NCI-H1092 (cell line): ENCODE measurements at places on chromosomes 3 and 15.

DNA sequence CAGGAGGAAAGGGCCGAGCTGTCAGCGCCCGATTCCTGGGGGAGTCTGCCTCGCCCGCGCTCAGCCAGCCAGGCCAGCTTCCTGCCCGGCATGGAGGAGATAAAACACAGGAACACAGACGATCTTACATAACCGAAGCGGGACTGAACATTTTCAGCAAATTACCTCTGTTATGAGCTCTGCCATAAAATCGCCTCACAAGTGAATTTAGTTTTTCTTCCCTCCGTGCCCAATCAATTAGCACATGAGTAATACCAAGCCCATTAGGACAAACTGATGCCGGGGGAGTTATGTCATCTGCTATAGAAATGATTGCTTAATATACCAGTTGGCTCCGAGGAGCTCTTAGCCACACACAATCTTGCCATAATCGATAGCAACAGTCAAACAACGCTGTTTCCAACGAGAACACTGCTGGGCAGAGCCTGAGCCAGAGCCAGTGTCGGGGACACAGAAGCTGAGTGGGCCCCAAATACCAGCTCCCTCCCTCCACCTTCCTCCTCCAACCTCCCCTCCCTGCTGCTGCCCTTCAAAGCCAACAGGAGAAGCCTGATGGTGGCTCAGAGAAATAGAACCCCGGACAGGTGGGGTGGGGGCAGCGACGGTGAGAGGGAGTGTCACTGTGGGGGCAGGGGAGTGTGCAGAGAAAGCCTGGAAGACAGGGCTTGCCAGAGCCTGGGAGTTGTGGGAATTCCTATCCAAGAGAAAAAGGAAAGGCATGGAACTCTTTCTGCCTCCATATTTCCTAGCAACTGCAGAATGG is 279.4 kb upstream of the TLE3 start:
- peak; percentile 33 for DNase-seq

DNA sequence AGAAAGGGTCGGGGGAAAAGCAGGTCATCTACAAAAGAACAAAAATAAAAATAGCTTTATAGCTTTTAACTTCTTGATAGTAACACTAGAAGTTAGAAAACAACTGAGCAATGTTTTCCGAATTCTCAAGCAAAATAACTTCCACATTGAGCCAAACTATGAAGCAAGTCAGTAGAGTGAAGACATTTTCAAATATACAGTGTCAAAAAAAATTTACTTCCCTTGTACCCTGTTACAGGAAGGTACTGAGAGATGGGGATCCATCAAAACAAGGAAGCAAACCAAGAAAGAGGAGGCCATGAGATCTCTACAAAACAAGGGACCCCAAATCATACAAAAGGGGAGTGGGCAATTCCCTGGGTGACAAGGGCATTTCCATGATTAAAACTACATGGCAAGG is 26.6 kb upstream of the STIMATE start:
- no peak for DNase-seq

DNA sequence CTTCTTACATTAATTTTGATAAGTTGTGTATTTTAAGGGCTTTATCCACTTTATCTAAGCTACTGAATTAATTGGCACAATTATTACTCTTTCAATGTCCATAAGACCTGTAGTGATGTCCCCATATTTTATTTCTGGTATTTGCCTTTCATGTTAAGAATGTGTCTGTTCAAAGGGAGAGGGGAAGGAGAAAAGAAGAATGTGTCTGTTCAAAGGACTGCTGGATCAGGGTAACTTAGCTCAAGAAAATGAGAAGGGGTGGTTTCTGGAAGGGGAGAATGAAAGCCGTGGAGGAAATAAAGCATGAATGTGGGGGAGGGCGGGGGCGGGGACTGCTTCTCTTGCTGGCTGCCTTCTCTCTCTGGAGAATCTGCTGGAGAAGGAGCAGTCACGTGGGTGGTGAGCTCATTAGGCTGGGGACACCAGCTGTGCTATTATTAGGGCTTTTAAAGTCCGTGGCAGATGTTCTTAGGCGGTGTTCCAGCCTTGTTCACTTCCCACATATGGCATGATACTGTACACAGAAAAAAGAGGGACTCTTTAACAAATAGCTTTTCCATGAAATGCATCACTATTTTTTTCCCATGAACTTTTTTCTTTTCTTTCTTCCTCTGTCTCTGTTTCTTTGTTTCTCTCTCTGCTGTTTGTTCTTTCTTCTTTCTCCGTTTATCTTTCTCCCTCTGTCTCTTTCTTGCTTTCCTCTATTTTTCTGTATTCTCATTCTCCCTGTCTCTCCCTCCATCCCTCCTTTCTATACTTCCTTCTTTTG is 63.7 kb upstream of the ULK4 start:
- DNase-seq: peak; percentile 71

GRCh38 chr3:62631488-62631887 is 243.7 kb downstream of the CADPS start:
- no peak for DNase-seq

GRCh38 chr3:99767291-99767690 is 50.4 kb upstream of the CMSS1 start:
- DNase-seq: no peak

DNA sequence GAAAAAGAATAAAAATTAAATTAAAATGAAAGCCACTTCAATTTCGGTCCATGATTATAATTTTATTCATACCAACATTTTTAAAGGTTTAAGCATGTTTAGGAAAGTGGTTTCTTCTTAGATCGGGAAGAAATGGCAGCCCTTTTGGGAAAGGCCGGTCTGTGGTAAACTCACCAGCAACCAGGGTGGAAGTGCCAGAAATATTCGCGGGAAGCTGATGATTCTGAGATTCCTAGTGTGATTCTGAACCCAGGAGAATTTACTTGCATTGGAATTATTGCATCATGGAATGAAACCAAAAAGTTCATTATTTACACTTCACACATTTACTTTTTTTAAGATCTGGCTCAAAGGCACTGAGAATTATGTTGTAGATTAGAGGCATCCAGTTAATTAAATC is 97.2 kb upstream of the CCNL1 start:
- no peak for DNase-seq

- DNase-seq: no peak
Observed at GRCh38 chr3:49388289-49388820, 23.4 kb downstream of the RHOA start.

DNA sequence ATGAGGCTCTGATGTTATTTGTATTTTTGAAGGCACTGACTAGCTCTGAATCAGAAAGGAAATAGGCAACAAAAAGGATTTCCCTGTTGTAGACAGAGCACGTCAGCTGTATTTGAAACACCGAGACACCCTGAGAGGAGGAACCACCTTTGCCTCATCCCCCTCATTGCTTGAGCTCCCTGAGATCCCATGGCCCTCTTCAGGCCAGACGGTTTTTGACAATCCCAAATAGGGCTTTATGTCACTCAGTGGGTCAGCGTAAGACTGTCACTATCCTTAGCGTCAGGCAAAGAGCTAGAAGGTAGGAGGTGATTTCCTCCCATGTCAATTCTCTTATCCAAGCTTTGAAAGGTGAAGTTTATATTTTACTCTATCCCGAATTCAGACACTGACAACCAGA is 254.3 kb downstream of the ZNF621 start:
- DNase-seq: no peak

DNA sequence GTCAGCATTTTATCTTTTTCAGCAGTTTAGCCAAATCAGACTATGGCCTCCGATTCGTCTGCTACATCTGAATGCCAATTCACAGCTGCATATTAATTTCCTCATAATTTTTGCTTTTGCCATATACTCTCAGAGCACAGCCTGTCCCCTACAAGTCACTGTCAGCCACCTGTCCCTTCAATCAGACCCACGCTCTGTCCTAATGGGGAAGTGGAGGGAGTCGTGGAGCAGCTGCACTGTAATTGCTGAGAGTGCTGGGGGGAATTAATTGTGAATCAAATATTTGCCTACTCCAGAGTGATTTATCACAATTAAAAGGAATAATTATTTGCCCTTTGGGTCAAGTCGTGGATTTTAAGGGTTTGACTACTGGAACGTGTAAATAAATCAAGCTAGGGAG is 75.5 kb downstream of the EBLN2 start:
- DNase-seq: no peak

DNA sequence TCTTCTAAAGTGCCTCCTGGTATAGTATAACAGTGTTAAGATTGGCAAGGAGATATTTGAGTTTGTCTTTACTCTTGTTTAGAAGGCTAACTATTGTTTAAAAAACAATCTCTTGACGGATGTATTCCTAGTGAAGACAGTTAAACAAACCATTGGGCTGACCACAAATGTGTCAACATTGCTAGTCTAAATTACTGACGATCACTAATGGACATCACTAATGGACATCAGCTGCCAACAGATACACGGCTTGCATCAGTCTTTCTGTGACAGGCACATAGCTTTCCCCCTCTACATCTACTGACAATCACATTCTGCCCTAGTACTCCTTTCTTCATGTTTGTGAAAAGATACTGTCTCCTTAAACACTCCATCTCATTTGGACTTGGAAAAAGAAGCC is 57.1 kb upstream of the ETV5 start:
- DNase-seq: no peak

DNA sequence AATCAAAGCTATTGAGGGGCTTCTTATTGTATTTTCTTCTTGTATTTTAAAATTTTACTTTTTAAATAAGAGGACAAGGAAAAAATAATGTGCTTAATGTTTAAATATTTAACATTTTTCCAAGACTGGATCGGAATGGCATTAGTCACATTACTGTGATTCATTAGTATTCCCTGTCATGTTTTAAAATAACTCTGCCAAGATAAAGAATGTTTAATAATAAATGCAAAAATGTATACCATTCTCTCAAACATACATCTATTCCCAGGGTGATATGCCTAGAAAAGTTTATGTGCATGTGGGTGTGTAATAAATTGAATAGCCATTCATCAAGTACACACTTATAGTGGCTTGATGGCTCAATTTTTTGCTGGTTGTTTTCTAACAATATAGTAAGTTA is 936.1 kb downstream of the PLOD2 start:
- DNase-seq: no peak

DNA sequence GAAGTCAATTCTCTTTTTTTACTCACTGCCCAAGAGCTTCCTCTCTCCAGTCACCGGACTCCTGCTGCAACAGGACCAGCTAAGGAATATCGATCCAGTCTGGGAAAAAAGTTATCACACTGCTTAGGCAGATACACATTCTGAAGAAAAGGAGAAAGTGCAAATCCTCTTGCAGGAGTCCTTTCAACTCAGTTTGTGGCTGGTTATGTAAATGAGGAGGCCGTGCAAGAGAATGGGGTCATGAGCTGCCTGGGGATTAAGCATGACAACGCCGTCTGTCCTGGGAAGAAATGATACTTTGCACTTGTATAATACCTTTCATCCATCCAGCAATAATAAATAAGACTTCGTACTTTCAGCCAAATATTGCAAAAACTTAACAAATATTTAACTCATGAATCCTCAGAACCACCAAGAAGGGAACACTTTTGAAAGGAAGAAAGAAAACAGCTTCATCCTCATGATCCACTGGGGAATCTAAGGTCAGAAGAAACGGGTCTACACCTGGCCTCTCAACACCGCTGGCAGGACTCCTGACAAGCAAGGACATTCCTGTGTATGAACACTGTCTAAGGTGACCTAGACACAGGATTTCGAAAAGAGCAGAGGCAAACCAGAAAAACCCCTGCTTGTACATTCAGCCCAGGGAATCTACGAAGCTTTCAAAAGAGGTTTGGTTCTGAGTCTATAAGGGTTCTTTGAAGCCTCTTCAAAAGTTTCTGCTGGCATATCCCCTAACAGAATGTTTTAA is 13.1 kb upstream of the WWTR1 start:
- no peak for DNase-seq

- no peak for DNase-seq
Observed at GRCh38 chr3:47379411-47379899, 1.4 kb upstream of the PTPN23 start.

DNA sequence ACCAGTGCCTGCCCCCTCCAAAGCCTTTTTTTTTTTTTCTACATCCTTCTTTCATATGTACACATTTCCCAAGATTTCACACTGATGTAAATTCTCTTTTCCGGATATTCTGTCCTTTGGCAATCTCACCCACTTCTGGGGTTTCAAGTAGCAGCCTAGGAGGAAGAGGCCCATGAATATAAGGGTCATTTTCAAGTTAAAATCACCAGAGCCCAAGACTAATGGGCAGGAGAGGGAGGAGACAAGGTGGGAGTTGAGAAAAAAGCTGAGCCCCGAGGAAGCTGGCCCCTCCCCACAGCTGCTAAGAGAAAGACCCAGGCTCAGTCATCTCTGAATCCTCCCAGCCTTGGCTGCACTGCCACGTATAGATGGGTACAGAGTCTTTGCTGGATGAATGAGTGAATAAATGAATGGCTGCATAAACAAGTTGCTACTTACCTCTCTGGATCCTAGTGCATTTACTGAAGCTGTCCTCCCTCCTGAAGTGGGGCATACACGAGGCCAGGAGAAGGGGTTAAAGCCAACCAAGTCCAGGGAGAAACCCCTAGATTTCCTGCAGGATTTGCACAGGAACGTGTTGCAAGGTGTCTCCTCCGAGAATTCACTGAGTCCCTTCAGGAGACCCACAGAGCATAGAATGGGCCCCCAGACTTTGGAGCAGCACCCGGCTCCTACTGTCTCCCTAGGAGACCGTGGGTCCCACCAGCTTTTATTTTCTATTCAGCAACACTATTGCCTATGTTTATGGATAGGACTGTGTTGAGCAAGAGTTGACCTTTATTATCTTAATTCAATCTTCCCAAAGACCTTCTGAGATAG is 100.8 kb upstream of the LIPC start:
- no peak for DNase-seq

GRCh38 chr3:37779289-37780152 is 82.2 kb upstream of the CTDSPL start:
- DNase-seq: peak; percentile 18

DNA sequence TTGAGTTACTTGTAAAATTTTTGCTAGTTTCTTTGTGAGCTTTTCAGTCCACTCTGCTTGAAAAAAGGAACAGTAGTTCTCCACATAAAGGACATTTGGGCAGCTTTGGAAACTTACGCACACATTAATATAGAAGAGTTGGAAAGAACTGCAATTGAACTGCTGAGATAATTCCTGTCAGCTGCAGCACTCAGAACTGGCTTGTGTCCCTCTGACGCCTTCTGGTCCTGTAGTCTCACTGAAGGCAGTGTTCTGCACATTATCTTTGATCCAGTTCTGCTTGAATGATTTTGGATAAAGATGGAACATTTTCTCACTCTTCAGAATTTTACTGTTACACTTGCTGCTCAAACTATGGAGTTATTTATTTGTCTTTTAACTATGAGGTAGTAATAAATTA is 901.9 kb downstream of the OTOL1 start:
- DNase-seq: no peak

GRCh38 chr3:37944391-37944842 is 46.2 kb upstream of the VILL start:
- no peak for DNase-seq

- DNase-seq: no peak
Observed at GRCh38 chr3:69710153-69710977, 28.9 kb upstream of the MITF start.
